ENCODE measurements at places on chromosomes 12 and 14.
A peak's percentile ranks its signal among the peaks of the same experiment; 100 is the strongest.

GRCh38 chr12:19165451-19165850 lies 35.9 kb downstream of the PLEKHA5 start:
- DNase-seq, result no peak

DNA sequence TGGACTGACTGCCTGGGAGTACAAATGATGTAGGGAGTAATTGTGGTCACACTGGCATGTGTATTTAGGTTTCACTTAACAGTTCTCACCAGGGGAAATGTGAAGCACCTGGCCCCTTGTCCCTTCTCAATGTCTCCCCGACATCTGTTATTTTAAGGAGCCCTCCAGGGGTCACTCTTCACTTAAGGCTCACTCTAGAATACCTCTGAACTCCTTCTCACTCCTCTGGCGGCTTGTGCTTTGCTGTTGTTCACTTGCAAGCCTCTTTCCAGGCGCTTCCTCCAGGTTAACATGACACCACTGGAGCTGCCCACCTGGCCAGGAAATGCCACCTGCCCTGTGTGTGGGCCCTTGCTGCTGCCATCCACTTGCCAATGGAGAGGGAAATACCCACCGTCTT lies 56.5 kb upstream of the GZMB start:
- DNase-seq, result no peak

DNA sequence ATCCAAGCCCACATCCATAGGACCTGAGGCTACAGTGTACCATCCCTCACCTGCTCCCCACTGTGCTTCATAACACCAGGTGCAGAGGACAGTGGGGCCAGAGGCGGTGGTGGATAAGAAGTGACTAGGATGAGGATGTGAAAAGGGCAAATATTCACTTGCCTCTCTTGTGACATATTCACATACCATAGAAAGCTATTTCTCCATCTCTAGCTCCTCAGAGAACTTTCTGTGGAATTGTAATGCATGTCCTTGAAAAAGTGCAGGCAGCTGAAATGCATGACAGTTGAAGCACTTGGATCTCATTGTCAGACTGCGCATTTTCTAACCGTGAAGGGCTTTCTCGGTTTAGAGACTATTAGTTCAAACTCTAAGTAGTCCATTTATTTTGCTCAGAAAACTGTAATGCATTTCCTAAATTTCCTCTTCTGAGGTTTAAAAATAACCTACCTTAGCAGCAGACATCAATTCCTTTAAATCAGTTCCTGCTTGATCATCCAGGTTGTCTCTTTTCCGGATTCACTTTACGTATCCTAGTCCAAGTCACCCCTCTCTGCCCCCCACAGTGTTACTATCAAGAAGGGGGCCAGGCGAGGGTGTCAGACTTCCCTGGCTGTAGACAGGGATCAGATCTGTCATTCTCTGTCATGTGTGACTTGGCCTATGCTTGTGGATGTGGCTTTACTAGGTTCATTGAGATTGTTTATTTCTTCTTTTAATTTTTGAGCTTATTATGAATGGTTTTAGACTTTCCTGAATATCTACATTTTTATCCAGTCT lies 984.0 kb upstream of the TMEM132C start:
- no peak for DNase-seq

- no peak for DNase-seq
These were observed 146.1 kb downstream of the CHST11 start for GRCh38 chr12:104602896-104603295.

GRCh38 chr14:68089146-68089731 lies 269.7 kb downstream of the RAD51B start:
- peak; percentile 25 for DNase-seq

DNA sequence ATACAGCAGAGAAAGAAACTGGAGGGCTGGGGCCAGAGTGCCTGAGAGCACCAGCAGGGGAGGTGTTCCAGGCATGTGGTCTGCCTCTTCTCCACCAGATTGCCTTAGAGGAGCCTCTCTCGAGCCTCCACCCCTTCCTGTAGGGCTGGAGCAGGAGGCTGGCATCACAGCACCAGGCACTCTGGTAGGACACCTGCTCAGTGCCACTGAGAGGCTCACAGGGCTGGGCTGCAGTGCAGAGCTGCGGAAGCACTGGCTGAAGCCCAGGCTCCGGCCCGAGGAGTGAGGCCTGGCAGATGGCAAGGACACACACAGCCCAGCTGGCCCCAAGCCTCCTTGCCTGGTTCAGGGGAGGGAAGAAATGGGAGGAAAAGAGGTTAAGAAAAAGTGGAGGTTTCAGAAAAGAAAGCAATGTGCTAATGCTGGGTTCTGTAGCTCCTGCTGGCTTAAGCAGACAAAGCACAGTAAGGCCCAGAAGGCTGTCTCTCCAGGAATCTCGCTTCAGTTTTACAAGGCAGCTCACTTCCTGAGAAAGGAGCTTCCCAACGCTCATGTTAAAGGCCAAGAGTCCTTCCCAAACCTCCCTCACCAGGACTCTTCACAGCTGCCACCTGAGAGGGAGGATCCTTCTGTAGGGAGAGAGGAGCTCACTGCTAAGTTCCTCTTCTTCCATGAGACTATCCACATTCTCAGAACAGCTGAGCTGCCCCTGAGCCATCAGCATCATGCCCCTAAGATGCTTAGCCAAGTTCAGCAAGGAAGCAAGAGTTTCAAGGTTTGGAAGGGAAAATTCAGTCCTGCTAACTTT lies 23.8 kb downstream of the SPTB start:
- no peak for DNase-seq

GRCh38 chr12:95687937-95688336 lies 102.6 kb downstream of the NTN4 start:
- DNase-seq, result no peak

DNA sequence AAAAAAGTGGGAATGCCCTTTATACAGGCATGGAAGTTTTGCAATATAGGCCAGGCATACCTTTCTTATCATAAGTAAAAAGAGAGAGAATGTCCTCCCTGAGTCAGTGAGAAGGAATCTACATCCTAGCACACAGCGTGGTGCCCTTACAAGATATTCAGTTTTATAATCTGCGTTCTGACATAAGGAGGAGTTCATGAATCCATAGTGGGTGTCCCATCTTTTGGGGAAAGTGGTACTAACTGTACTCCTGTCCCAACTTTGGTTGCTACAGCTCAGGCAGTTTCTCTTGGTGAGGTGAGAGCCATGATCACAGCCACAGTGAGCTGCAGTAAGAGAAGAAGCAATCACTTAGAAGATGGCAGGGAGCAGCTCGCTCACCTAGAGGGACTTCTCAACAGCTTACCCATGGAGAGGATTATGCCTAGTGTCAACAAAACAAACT lies 332.9 kb downstream of the BCAT1 start:
- DNase-seq, result no peak

DNA sequence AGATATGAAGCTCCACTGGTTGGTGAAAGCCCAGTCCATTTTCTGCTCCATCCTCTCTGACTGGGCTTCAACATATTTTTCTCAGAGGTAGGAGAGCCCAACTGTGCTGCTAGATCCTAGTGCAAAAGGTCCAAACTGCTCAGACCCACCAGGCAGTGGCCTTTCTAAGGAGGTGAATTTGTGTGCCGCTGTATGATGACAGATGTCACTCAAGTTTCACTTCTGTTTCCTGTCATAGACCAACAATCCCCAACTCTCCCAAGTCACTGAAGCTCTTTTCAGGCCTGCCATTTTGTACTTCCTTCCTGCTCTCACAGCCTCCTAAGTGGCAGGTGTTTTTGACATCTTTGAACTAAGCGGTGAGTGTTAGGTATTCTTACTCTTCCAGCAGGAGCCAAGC lies 16.4 kb upstream of the RNASE4 start:
- no peak for DNase-seq

- no peak for DNase-seq
These were observed 896 bp upstream of the CDKN1B start for GRCh38 chr12:12716151-12716792.

All from nephron progenitor cell (in vitro differentiated cells).